NCI-H1105 treated with DMSO at 0.1 percent for 48 hours (cell line): ENCODE measurements at places on chromosomes 1 and 21.
A peak's percentile ranks its signal among the peaks of the same experiment; 100 is the strongest.

GRCh38 chr1:62229932-62230331 lies 35.3 kb downstream of the L1TD1 start:
- no peak for DNase-seq

GRCh38 chr1:201228011-201228983 lies 37.7 kb downstream of the IGFN1 start:
- no peak for DNase-seq

DNA sequence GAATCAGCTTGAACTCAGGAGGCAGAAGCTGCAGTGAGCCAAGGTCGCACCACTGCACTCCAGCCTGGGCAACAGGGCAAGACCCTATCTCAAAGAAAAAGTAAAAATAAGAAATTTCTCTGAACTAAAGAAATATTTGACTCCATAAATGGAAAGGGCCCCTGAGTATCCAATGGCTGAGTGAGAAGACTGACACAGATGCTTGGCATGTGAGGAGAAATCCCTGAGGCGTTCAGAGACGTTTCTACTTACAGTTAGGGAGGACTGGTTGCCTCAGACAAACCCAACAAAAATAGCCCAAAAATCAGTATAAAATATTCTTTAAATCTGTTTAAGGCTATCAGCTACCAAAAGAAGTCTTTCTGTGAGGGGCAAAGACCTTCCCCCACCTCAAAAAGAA lies 3.0 kb upstream of the SUMO3 start:
- DNase-seq: no peak

- peak; percentile 58 for DNase-seq
Measured at GRCh38 chr1:86913399-86913895, 479 bp downstream of the SELENOF start.

GRCh38 chr1:205273551-205273982 lies 45.8 kb downstream of the TMCC2 start:
- peak; percentile 89 for DNase-seq

DNA sequence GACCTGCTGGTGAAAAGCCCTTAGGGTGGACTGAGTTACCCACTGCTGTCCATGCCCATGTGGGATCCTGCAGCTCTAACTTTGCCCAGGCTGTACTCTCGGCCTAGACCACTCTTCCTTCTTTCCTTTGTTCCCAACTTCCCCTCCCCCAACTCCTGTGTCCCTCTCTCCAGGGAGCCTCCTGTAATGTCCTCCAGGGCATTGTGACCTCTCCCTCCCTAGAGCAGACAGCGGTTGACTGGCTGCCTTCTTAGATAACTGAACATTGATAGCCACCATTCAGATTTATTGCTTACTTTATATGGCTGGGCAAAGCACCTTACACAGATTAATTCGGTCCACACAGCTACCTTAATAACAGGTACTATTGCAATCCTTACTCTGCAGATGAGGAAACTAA lies 5.0 kb downstream of the RUNX1 start:
- DNase-seq: no peak

GRCh38 chr1:239126884-239127283 lies 259.5 kb upstream of the CHRM3 start:
- no peak for DNase-seq

- no peak for DNase-seq
Measured at GRCh38 chr1:214116258-214116657, 128.5 kb downstream of the PROX1 start.

DNA sequence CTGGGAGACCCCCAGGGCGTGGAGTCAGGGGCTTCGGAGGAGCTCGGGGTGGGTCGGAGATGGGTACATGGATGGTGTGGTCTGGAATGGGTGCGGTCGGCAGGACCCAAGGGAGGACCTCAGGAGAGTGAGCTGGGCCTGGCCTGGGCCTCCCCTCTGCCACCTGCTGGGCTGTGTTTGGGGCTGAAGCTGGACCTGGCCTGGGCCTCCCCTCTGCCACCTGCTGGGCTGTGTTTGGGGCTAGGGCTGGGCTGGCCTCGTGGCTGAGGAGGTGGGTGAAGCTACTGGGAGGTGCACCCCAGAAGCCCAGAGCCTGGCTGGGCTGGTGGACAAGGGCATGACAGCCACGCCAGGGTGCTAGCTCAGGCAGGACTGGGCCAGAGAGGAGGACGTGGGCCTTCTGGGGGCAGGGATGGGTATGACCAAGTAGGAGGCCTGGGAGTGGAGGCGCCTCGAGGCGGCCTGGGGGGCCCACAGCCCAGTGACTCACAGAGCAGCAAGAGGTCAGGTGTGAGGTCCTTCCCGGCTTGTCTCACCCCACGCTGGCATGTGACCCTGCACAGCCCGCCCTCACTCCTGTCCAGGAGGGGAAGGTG lies 14.5 kb downstream of the SAMD11 start:
- no peak for DNase-seq

DNA sequence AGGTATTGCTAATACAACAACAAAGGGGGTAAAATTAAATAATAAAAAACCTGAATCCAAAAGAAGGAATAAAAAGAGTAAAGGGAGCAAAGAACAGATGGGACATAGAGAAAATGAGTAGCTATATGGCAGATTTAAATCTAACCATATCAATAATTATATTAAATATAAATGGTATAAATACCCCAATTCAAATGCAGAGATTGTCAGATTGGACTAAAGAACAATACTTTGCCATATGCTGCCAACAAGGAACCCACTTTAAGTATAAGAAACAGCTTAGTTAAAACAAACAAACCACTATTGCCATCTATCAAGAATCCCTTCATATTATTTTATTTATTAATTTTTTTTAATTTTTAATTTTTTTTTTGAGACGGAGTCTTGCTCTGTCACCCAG lies 86.8 kb downstream of the MT1HL1 start:
- no peak for DNase-seq

DNA sequence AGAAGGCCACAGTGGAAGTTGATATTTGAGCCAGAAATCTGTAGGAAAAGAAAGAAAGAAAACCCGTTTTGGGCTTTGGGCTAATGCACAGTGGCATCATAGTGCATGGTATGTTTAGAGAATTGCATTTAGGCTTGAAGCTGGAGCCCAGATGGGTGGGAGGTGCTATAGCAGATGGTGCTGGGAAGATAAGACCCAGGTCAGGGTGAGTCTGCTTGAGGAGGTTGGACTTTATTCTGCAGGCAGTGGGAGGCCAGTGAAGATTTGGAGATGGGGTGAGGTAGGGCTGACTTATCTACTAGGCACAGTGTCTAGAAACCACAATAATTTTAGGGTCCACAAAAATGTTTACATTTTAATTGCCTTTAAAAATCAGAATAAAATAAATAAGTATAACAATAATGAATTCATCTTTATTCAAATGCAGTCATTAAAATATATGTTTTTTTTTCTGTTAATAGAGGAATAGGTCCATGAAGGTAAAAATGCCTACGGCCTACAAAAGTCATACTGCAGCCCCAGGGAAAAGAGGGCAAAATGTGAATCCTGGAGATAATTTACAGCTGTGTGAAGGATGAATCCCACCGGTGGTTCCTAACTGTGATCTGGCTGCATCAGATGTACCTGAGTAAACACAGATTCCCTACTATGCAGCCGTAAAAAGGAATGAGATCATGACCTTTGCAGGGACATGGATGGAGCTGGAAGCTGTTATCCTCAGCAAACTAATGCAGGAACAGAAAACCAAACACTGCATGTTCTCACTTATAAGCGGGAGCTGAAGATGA lies 8.7 kb downstream of the DNAJC6 start:
- no peak for DNase-seq

- DNase-seq: no peak
Measured at GRCh38 chr1:223358826-223359225, 5.2 kb downstream of the SUSD4 start.
